AG10803 (cell line): ENCODE measurements at places on chromosomes 7 and 10.
A peak's percentile ranks its signal among the peaks of the same experiment; 100 is the strongest.

- no peak for DNase-seq
These were observed 150.4 kb downstream of the DNAJB6 start for GRCh38 chr7:157487046-157487770.

DNA sequence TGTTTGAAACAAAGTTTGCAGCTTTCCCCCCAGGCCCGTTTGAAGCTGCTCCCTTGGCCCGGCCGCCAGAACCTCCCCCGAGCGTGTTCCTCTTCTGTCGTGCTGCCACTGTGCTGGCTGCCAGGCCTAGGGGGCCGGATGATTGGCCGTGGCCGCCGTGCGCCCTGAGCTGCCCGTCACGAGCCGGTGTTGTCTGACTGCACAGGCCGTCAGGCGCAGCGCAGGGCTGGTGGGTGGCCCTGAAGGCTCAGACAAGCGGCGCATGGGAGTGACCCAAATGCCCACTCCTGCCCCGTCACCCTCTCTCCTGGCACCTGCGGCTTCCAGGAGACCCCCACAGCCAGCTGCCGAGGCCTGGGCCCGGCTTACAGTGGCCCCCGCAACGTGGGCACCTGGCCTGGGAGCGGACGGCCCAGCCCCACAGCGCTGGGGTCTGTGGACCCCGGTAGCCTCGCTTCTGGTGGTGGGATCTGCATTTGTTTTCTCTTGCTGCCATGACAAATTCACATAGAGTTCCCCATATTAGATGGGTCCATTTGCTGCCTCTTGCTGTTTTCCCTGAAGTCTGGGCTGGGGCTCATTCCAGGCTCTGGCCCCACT is 13.1 kb downstream of the JAKMIP3 start:
- DNase-seq: no peak

GRCh38 chr7:44048031-44048795 is 3.7 kb downstream of the DBNL start:
- no peak for DNase-seq

DNA sequence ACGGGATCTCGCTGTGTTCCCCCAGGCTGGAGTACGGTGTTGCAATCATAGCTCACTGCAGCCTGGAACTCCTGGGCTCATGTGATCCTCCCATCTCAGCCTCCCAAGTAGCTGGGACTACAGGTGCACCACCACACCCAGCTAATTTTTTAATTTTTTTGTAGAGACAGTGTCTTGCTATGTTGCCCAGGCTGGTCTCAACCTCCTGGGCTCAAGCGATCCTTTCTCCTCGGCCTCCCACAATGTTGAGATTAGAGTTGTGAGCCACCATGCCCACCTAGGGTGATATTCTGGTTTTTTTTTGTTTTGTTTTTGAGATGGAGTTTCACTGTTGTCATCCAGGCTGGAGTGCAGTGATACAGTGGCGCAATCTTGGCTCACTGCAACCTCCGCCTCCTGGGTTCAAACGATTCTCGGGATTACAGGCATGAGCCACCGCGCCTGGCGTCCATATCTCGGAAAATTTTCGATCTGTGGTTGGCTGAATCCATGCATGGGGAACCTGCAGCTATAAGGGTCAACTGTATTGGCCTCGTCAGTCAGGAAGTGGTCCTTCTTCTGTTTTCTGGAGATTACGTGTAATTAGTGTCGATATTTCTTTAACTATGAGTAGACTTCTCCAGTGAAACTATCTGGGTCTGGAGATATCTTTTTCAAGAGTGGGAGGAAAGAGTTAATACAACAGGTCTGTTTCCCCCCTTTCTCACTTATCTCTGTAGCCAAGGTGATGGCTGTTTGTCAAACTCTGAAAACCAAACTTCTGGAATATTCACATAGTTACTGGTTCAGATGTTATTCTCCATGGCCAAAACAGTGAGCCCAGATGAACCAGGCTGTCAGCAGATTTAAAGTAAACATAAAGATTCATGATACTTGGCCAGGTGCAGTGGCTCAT is 21.0 kb upstream of the FIS1 start:
- DNase-seq: no peak

DNA sequence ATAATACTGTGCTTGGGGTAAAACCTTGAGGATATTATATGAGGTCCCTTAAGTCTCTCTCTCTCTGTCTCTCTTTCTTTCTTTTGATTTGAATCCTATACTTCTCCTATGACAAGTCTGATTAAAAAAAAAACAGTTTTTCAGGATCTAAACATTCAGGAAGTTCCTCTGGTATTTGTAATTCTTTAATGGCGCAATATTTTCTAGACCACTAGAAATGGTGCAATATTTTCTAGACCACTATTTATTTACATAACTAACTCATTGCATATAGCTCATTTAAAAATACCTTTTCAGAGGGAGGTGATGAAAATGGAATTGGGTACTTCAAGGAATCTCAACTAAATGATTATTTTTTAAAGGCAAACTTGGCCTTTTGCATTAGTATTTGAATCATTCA is 1235.3 kb downstream of the GATA3 start:
- peak; percentile 3 for DNase-seq

DNA sequence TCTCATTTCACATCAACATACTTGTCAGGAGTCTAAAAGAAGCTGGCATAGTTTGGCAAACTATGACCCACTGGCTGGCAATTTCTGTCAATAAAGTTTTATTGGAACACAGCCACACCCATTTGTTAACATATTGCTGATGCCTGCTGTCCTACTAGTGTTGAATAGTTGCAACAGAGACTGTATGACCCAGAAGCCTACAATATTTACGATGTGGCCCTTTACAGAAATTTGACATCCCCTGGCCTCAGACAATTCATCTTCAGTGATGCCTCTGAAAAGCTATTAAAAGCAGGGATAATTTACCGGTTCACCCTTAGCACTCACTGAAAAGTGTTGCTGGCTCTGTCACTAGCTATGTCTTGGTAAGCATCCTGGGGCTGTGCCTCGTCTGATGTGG is 155.2 kb downstream of the ARID5B start:
- DNase-seq: no peak

DNA sequence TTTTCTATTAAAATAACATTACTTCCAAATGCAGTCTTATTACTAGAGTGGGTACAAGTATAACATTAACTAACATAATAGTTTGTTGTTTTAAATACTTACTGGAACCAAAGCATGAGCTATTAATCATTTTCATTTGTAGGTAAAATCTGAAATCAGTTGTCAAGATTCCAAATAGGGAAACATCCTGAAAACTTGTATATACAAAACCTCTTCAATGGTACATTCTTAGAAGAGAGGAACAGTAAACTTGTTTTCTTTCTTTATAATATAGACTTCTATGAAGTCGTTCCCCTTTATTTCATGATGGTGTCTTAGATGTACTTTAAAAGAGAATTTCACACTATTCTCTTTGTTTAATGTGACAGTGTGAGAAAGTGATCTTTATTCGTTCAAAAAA is 85.9 kb downstream of the VTI1A start:
- no peak for DNase-seq

DNA sequence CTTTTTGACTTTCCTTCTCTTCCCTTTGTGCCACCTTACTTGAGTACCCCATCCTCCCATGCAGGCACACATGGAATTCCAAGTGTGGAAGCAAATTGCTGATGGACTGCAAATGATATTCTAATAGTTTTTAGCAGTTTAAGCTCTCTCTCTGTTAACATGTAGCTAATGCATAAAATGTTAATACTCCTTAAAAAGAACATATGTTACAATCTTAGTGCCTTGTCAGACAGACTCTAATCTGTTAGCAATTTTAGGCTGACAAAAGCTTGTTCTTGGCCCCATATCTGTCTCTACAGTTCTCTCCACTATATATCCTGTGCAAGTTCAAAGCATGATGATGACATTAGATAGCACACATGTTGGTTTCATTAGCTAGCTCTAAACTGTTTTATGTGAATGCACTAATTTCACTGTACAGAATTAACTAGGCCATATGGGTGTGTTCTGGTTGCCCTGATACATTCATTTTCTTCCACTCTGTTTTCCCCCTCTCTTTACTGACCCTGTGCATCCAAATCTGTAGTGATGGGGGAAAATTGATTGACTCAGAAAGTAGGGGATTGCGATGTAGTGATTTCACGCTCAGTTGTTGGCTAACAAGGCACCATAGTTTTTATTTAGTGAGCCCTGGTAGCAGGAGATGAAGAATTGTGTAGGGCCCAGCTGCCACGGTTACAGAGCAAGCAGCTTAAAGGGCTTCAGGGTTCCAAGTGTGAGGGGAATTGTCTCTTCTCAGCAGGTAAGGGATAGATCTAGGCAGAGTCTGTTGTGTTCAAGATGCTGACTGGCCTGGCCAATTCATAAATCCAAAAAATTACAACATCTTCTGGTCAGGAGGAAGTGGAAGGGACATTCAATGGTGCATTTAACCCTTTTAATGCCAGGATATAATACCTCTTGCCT is 114.6 kb upstream of the FZD1 start:
- peak; percentile 15 for DNase-seq

- no peak for DNase-seq
These were observed 1199.2 kb downstream of the SORCS3 start for GRCh38 chr10:105840288-105840770.

DNA sequence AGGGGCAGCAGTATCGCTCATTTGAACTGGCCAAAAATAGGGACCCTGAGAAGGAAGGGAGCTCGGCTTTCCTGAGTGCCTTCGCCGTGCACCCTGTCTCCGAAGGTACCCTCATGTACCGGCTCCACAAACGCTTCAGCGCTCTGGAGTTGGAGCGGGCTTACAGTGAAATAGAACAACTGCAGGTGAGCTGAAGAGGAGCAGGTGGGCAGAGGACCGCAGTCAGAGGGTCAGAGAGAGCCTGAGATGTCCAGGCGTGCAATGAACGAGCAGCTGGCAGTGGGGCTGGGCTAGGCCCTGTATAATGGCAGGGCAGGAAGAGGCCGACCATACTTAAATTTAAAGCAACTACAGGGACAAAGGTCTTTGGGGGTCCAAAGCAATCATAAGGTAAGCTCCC is 4.1 kb downstream of the CHPF2 start:
- DNase-seq: no peak

GRCh38 chr10:787933-788651 is 98.6 kb upstream of the DIP2C start:
- DNase-seq: peak; percentile 25
